ENCODE measurements at places on chromosomes 7 and 10.

DNA sequence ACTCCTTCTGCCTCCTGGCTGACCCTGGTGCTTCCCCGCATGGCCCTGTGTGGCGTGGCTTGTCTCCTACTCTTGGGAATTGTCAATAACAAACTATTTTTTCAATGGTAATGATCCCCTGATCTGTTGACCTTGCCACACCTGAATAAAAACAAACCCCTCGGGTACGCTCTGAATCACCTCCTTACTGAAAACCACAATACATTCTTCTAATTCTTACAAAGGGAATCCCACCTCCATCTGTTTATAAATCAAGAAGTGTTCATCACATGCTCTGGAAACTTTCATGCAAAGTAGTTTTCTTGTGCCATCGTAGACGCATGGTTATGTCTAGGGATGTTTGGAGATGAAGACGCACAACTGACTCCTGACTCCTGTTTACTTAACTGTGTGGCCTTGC lies 245.8 kb downstream of the FRMD4A start:
- no peak for DNase-seq

- peak; percentile 44 for DNase-seq
Measured at GRCh38 chr7:149865437-149865836, 8.3 kb upstream of the ATP6V0E2 start.

DNA sequence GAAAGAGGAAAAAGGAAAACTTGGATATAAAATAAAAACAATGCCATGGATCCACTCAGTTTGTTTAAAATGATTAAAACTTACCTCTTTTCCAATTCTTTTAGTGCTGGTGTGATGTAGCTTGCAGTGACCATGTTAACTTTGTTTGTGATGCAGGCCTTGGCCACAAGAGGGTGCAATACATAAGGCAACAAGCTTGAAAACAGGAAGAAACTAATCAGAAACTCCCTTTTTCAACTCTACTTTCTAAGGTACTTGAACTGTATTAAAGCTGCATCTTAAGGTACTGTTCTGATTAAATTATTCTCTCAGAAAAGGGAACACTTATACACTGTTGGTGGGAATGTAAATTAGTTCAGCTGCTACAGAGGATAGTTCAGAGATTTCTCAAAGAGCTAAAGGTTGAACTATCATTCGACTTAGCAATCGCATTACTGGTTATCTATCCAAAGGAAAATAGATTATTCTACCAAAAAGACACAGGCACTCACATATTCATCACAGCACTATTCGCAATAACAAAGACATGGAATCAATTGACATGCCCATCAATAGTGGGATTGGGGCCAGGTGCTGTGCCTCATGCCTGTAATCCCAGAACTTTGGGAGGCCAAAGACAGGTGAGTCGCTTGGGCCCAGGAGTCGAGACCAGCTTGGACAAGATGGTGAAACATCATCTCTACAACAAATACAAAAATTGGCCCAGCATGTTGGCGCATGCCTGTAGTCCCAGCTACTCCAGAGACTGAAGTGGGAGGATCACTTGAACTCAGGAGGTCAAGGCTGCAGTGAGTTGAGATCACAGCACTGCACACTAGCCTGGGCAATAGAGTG lies 50.9 kb downstream of the AASS start:
- DNase-seq = peak; percentile 61

- DNase-seq = no peak
Measured at GRCh38 chr10:500876-501275, 188.6 kb downstream of the DIP2C start.

GRCh38 chr7:122595885-122596284 lies 103.0 kb downstream of the RNF133 start:
- DNase-seq = no peak

- DNase-seq = no peak
Measured at GRCh38 chr10:66833861-66834260, 92.0 kb upstream of the LRRTM3 start.

DNA sequence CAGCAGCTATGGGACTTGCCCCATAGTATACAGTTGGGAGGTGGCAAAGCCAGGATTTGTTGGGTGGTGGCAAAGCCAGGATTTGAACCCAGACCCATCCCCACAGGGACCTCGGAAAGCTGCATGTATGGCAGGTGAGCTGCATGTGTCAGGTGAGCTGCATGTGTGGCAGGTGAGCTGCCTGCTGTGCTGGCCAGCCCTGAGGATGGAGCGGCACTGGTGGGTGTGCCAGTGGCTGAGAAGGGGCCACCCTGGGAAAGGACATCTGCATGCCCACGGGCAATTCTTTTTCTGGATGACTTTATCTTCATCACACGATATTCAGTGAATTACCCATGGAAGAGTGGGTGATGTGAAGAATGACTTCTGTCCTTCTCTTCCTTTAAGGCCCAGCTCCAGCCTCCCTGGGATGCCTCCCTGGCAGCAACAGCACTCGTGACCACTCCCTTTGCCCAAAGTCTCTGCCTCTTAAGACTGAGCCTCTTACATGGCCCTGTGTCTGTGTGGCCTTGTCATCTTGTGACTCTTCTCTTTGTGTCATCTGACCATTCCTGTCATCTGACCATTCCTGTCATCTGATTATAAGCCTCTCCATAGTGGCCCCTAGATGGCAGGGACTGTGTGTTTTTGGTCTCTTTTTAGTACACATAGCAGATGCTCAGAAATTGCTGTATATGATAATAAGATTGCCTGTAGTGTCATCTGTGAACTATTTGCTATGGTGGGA lies 25.0 kb downstream of the CLEC2L start:
- no peak for DNase-seq

DNA sequence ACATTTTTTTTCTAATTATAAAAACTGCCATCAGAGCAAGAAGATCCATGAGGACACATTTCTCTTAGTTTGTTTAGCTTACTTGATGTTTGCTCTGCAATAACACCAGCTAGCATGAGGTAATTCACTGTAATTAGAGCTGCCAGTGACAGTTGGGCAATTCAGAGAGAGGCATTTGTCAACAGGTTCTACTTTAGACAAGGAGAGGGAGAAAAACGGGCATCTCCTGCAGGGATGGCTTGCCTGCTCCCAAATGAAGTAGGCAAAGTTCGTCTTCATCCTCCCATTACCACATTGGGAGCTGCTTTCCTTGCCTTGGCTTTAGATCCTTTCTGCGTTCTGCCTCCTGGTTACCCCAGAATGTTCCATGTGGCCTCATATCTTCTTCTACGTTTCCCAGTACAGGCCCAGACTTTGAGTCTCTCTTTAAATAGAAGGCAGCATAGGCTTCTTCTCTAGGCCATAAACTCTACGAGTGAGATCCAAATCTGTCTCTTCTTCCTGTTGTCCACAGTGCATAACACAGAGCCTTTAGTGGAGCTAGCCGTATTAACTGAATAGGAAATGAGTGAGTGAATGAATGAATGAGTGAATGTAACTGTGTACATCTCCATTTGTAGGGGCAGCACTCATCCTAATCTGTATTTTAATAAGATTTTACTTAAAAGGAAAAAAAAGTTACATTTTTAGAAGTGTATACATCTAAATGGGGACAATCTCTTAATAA lies 21.2 kb downstream of the ASB15 start:
- no peak for DNase-seq

DNA sequence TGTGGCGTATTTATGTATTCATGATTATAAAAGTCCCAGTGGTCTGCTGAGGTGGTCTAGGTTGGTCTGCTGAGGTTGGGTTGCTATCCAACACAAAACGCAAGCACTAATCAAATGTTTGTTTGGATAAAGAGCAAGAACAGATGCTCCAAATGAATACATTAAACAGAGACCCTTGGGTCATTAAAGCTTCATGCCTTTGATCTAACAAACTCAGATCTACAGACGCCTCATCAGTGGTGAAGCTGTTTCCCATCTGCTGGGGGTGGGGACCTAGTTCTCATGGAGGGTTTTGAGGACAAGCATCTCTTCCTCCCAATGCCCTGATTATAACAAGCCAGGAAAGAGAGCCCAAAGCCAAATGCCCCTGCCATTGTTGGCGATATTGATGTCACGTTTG lies 786.7 kb downstream of the NRG3 start:
- DNase-seq = no peak

DNA sequence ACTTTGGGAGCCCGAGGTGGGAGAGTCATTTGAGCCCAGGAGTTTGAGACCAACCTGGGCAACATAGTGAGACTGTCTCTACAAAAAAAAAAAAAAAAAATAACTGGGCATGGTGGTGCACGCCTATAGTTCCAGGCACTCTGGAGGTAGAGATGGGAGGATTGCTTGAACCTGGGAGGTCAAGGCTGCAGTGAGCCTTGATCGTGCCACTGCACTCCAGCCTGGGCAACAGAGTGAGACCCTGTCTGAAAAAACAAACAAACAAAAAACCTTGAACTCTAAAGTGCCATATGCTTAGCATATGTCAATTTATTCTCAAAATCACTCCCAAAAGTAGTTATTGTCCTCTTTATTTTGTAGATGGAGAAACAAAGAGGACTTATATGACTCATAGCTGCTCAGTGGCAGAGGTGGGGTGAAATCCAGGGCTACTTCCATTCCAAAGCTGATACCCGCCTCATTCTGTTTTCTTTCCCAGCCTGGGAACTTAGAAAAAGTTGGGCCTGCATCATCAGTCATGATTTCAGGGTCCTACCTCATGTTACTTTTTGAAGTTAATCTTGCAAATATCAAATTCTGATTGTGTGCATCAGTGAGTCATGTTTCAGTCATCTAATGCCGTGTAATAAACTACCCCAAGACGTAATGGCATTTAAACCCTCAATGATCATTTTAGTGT lies 13.3 kb downstream of the DHTKD1 start:
- no peak for DNase-seq

GRCh38 chr7:39406467-39406866 lies 159.7 kb upstream of the YAE1 start:
- no peak for DNase-seq

- DNase-seq = no peak
Measured at GRCh38 chr10:62844280-62845011, 28.3 kb upstream of the EGR2 start.

DNA sequence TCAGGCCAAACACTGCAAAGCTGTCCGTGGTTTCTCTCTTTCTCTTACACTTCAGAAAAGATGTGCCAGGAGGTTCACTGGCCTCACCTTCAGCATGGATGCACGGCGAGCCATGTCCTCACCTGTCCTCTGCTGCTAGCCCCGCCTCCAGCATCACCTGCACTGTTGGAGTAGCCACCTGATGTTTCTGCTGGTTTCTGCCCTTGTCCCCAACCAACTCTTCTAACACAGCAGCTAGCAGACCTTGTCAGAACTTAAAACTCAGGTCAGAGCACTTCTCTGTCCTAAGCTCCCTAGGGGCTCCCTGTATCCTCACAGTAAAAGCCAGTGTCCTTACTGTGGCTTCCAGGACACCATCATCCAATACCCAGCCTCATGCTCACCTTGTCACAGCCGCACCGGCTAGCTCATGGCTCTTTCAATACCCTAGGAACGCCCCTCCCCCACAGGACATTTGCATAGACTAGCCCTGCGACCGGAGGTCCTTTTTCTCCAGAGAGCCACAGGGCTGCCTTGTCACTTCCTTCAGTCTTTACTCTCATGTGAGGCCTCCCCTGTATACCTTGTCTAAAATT lies 15.2 kb downstream of the PALD1 start:
- DNase-seq = peak; percentile 59

DNA sequence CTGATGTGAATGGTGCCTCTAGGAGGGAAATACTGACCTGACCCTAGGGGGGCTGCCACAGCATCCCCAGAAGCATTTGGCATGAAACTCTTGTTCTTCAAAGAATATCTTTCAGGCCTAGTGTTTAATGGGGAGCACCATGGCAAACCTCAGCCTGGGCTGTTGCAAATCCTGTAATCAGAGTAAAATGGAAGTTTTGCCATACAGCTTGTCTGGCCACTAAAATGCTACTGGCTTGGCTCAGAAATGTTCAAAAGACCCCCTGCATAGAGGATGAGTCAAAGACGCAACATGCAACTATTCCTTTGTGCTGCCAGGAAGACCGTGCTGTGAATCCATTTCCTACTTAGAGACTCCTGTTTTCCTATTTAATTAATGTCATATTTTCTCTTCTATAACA lies 26.7 kb downstream of the HECW1 start:
- no peak for DNase-seq

GRCh38 chr10:93820434-93820833 lies 62.7 kb downstream of the LGI1 start:
- no peak for DNase-seq

DNA sequence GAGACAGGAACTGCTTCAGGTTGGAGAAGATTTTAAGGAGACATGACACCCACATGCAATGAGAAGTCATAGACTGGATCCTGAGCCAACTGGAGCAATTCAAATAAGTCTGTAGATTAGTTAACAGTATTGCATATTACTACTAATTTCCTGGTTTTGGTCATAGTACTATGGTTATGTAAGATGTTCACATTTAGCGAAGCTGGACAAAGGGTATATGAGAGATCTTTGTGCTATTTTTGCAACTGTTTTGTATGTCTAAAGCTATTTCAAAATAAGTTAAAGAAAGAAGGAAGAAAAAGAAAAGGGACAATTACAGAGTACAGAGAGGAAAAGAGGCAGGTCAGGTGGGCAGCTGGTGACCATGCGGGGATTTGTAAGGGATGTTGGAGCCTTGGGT lies 116.5 kb upstream of the SVIL start:
- no peak for DNase-seq

GRCh38 chr10:74290708-74291107 lies 139.7 kb downstream of the ADK start:
- DNase-seq = no peak

DNA sequence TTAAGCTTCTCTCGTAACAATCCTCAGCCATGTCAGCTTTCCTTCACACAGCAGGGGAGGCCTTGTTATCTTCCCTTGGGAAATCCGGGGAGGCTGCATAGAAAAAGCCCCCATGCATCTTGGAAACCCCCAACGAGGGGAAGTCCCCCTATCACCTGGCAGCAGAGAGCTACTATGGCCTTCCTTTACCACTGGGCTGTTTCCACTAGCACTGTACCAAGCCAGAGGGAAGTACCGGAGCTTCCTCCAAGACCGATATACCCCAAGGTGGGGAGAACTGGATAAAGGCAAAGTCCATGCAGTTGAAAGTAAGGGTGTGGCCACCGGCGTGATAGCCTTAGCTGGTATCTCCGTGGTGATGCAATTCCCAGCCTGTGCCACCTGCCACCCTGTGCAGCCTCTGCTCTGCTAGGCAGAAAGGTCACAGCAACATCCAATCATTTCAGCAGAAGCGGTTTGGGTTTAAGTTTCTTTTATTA lies 4.4 kb upstream of the CLIP2 start:
- DNase-seq = no peak

GRCh38 chr7:39987641-39988347 lies 37.7 kb downstream of the CDK13 start:
- DNase-seq = peak; percentile 22

GRCh38 chr7:66119245-66119850 lies 4.7 kb downstream of the CRCP start:
- DNase-seq = no peak

DNA sequence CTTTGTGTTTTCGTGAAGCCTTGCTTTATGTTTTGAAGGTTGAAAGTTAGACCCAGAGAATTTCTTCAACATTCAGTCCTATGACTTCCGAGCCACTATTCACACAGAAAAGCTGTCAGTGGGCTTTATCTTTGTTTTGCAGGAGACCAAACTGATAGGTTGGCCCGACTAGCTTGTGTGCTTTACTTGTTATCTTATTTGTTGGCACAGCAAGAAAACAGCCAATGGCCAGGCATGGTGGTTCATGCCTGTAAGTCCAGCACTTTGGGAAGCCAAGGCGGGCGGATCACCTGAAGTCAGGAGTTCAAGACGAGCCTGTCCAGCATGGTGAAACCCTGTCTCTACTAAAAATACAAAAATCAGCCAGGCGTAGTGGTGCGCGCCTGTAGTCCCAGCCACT lies 16.0 kb upstream of the GDI2 start:
- DNase-seq = no peak
